HEK293T (cell line): ENCODE measurements at places on chromosomes 7 and 10.
A peak's percentile ranks its signal among the peaks of the same experiment; 100 is the strongest.

- peak; percentile 88 for DNase-seq
These were observed at the start of gene UNC5B for GRCh38 chr10:71212318-71213126. Gene UNC5B, plus strand, starts transcription at chr10:71212570. Its CDS starts 416 bp downstream, at chr10:71212986.

GRCh38 chr10:65342245-65342644, 1583.6 kb upstream of the LRRTM3 start:
- no peak for DNase-seq

DNA sequence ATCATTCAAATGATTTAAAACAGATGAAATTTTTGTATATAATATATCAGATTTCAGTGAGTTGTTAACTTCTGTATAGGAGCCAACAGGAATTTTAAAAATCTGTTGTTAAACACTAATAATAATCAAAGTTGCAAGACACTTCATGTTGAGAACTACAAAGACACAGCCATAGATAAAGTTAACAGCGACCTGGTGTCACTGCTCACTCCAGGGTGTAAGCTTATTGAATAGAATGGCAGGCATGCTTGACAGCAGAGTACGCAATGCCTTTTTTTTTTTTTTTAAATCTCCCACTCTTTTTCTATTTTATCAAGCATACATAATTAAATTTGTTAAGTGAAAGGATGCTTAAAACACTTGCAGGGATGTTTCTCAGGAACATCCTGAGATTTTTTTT, 32.0 kb downstream of the PCDH15 start:
- DNase-seq = no peak

- DNase-seq = no peak
These were observed 170.7 kb upstream of the DKK1 start for GRCh38 chr10:52143338-52143737.

DNA sequence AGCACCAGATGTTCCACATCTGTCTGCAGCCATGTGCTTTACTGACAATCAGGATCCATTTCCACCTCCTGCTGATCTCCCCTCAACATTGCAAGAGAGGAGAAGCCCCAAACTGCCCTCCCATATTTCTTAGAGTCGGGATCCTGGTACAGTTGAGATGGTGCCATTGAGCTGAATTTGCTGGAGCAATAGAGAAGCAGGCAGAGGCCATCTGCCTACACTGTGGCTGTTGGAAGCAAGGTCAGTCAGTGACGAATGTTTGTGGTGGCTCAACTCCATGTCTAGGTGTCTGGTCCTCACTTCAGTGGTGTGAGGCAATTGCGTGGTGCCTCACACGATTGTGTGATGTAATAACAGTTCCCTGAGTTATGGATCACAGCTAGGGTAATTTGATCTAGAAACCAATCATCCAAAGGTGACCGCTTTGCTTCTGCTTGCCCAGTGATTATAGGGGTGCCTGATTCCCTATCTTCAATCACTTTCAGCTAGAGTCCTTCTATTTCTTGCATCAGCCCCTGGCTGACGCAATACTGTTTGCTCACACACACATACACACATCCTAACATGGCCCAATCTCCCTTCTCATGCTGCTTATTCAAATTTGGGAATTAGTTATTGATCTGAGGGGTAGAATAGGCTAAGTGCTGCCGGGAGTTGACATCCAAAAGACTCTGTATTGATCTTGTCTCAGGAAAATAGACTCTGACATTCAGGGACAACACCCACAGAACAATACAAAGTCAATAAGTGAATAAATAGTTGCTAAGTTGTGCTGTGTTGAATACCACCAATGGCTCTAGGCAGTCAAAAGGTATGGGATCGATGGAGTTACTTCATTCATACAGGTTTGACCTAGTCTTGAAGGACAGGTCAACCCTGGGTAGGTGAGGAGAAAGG, 46.1 kb upstream of the SLC35B4 start:
- no peak for DNase-seq

DNA sequence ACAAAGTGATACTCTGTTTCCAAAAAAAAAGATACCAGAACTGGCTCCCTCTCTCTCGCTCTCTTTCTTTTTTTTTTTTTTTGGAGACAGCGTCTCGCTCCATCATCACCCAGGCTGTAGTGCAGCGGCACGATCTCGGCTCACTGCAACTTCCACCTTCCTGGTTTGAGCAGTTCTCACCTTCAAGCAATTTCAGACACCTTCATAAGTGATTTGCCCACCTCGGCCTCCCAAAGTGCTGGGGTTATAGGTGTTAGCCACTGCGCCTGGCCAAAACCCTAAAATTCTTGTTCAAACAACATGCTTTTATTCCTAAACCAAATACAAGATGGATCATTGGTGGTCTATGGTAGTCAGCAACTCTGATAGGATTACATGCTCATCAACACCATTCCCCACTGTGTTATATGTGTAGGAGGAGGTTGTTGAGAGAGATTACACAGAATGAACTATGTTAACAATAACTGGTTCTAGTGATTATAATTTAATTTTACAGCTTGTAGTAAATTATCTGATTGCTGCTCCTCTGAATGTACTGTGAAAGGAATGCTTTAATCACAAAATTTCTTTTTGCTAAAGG, 15.5 kb downstream of the ACBD5 start:
- no peak for DNase-seq

DNA sequence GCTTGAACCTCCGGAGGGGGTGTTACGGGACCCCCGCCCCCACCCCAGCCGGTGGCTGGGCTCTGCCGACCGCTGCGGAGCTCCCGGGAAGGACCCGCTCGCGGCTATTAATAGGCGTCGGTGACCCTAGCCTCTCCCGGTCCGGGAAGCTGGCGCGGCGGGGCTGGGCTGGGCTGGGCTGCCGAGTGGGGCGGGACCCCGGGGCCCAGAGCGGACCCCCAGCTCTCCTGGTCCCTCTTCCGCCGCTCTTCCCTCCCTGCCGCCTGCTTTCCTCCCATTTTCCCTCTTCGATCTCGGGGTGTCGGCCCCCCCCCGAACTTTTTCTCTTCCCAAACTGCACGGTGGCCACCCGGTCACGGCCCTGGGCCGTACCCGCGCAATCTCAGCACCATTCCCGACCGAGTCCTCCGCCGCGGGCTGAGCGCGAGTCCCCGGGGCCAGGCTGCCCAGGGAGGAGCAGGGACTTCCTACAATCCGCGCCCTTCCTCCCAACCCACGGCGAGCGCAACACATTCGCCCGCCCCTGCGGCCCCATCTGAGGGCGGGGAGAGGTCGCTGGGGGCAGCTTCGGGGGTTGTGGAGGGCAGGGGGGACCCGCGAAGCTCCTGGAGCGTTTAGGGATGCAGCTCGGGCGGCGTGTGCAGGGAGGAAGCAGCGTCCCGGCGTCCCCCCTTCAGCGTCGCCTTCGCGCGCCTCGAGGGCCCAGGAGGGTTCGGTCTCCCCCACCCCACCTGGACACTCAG, 3.1 kb upstream of the ELFN1 start:
- no peak for DNase-seq

DNA sequence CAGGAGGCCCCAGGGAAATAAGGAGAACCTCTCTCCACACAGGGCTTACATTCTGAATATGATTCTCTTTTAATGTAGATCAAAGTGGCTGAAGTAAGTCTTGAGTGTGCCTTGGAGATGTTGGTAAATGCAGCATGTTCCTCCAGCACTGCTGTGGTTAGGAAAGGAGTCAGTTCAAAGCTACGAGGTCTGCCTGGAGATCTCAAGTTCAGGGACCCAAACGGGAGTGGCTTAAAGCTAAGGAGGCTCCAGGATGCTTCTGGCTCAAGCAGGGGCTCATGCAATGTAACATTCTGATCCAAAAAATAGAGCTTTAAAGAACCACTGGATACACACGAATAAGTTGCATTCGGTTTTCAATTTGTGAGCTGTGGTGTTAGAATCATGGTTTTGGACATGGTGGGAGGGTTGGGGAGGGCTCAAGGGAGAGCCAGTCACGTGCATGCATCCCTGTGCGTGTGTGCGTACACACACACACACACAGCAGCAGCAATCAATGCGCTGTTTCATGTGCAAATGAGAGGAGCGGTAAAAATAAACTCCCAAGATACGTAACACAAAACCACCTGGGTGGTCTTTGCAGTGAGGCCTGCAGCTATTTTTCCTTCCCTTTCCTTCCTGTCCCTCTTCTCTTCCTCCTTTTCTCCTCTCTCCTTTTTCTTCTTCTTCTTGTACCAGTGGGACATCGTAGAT, 70.5 kb downstream of the AOAH start:
- DNase-seq = no peak

DNA sequence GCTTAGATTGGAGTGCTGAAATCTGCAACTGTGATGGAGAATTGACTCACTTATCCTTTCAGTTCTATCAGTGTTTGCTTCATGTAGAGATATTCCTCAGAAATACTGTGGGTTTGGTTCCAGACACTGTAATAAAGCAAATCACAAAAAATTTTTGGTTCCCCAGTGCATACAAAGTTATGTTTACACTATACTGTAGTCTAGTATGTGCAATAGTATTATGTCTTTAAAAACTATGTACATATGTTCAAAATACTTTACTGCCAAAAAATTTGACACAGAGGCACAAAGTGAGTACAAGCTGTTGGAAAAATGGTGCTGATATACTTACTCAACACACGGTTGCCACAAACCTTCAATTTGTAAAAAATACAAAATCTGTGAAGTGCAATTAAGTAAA, 112.5 kb downstream of the EPC1 start:
- DNase-seq = no peak

DNA sequence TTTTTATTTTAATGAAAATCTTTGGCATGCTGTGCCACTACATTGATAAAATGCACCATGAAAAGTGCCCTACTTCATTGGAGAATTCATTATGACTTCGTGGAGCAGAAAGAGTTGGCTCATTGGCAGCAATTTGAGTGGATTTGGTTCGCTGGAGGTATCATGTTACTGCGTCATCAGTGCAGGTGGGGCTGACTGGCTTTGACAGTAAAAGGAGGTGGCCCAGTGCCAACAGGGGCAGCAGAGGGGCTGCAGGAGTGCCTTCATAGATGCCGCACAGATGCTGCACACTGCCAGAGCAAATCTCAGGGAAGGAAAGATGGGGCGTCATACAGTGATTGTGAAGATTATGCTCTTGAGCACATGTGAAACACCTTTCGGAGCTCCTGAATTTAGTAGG, 22.2 kb downstream of the FZD1 start:
- peak; percentile 15 for DNase-seq

GRCh38 chr7:7249814-7250213, 67.5 kb downstream of the C1GALT1 start:
- DNase-seq = no peak

- DNase-seq = no peak
These were observed 16.7 kb upstream of the C10orf90 start for GRCh38 chr10:126687121-126687606.

DNA sequence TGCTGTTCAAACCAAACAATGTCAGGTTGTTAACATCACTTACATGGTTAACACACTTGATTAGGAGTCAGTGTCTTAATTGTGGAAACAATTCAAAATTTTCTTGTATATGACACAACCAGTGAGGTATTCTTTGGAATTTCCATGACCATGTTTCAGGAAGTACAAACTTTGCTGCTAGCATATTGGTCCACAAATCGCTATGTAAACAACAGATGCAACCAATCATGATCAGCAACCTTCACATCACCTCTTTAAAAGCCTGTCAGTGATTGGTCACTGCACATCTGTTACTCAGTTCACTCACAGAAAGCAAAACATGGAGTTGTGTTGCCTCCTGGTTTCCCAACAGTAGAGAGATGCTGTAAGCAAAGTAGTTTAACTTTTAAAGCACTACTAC, 108.9 kb upstream of the FAM3C start:
- DNase-seq = no peak

DNA sequence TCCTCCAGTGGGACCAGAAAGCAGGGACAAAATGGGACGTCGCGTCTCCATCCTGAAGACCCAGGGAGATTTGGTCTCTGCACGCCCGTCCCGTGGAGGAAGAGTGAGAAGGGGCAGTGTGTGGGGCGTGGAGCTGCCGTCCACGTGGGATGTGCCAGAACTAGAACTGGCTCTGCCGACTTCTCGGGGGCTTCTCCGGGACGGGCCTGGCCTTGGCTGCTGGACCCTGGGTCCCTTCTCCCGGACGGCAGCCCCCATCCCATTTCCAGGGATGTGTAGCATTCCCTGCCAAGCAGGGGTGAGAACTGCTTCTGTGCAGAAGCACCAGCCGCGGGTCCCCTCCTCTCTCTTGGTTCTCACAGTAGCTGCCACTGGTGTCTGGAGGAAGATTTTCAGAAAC, 18.8 kb upstream of the DPYSL4 start:
- no peak for DNase-seq

- DNase-seq = no peak
These were observed 54.5 kb downstream of the LRRTM3 start for GRCh38 chr10:66980246-66980815.

DNA sequence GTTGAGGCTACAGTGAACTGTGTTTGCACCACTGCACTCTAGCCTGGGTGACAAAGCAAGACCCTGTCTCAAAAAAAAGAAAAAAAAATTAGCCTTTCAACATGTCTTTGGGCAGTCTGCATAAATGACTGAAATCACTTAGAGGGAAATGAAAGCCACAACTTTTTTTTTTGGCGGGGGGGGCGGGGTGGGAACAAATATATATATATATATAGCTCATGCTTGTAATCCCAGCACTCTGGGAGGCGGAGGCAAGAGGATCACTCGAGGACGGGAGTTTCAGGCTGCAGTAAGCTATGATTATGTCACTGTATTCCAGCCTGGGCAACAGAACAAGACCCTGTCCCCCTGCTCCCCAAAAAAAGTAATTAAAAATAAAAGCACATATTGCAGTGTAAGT, 23.4 kb upstream of the MICU1 start:
- no peak for DNase-seq

- no peak for DNase-seq
These were observed 32.3 kb upstream of the ANTXRL start for GRCh38 chr10:46254467-46254866.

- no peak for DNase-seq
These were observed 69.1 kb downstream of the INPP5A start for GRCh38 chr10:132606536-132607316.

DNA sequence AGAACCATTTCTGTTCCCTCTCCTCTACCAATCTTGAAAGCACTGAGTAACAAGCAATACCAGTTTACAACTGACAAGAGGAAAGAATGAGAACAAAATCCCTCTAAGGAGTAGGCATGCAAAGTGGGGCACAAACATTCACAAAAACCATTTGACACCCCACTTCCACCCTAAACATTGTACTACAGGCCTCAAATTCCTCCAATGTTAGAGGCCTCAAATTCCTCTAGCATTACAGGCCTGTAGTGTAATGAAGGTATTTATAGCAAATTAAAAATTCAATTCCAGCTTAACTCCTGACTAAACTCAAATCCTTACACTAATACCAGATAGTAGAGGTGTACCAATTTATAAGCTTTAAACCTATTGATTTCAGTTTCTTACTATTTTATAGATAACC, 85.4 kb downstream of the SIRT1 start:
- DNase-seq = no peak

DNA sequence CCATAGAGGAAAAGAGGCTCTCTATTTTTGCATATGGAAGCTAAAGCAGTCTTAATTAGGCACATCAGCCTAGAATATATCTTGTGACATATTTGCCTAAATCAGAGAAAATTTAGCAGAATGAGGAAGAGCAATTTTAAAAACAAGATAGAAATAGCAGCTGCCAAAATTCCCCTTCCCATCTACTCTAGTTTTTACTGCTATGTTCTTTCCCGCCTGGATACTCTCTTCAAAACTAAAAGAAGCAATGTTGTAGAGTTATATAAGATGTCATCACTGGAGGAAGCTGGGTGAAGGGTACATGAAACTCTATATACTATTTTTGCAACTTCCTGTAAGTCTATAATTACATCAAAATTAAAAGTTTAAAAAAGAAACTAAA, 87.0 kb downstream of the ARMH3 start:
- no peak for DNase-seq
